ENCODE measurements at places on chromosomes 3 and 15.
A peak's percentile ranks its signal among the peaks of the same experiment; 100 is the strongest.

GRCh38 chr3:152416808-152417580 lies 148.3 kb downstream of the MBNL1 start:
- DNase-seq = no peak

DNA sequence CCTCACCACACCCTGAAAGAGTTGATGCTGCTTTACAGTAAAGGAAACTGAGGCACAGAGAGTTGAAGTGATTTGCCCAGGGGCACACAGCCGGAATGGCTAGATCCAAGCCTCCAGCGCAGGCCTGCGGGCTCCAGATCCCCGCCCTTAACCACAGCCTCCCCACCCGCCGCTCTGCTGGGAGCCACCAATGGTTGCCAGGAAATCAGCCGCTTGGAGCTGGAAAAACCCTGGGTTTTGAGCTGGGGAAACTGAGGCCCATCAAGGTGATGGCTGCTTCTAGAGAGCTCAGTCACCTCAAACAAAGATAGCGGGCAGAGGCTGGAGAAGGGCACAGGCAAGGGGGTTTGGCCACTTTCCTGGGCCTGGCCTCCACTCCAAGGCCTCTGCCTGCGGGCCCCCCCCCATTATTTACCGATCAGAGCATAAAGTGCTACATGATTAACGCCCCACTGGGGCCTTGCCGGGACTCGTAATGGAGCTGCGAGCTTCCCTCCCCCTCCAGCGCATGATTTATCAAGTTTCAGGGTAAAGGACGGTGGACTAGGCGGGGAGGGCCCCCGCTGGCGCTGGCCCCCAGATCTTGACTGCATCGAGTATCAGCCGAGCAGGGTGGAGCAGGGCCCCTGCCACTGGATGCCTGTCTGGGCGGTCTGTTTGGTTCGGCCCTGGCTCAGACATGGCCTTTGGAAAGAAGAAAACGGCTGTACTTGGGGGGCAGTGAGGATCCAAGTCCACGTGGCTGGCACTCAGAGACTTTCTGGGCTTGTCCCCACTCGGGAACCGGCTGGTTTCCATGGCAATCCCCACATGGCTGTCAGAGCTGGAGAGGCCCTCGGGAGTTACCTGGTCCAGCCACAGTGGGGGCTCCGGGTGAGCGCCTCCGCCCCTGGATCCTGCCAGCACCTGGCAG lies 9.1 kb downstream of the PLXND1 start:
- no peak for DNase-seq

DNA sequence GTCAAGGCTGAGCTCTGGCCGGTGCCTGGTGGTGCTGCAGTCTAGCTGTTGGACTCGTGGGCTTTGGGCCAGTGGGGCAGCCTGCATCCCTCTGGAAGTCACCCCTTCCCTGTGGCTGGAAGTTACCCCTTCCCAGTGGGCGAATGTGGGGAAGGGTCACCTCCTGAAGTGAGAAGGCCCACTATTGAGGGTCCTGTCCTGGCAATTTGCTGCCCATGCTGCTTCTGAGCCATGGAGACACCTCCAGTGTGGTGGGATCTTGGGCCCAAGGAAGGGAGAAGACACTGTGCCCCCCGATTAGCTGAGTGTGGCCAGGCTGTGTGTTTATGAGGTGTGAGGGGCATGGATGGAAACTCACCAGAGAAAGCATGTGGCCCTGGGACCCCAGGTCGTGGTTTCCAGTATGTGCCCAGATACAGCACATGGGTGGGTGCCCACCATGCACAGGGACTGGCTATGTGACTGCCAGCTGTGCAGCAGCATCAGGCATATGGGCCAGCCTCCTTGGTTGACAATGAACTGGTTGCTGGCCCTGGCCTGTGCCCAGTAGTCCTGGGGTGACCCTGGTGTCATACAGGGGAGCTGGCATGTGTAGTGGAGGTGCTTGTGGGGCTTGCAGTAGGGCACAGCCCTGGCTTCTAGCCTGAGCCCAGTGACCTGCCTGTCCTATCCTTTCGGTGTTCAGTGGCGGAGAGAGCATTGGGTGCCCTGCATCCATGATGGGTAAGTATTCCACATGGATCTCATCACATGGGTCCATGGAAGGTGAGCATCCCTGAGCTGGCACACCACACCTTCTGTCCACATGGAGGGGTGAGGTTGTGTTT lies 221.2 kb downstream of the SNRPN start:
- DNase-seq = no peak

GRCh38 chr15:63046917-63047760 lies 4.6 kb downstream of the TPM1 start:
- no peak for DNase-seq

DNA sequence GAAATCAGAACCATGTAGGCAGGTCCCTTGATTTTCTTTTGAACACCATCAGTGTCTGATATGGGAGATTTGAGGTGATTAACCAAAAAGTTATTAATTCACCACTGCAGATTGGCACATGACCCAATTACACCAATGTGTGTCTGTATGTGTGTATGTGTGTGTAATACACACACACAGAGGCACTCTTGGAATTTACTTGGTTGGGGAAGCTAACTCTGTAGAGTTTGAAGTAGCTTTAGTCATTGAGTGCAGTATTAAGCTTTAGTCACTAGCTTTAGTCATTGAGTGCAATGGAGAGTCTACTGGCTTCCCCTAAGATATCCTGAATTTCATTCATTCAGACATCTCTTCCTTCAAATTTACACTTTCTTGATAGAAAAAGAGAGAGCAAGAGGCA lies 109.4 kb upstream of the C15orf61 start:
- DNase-seq = no peak

DNA sequence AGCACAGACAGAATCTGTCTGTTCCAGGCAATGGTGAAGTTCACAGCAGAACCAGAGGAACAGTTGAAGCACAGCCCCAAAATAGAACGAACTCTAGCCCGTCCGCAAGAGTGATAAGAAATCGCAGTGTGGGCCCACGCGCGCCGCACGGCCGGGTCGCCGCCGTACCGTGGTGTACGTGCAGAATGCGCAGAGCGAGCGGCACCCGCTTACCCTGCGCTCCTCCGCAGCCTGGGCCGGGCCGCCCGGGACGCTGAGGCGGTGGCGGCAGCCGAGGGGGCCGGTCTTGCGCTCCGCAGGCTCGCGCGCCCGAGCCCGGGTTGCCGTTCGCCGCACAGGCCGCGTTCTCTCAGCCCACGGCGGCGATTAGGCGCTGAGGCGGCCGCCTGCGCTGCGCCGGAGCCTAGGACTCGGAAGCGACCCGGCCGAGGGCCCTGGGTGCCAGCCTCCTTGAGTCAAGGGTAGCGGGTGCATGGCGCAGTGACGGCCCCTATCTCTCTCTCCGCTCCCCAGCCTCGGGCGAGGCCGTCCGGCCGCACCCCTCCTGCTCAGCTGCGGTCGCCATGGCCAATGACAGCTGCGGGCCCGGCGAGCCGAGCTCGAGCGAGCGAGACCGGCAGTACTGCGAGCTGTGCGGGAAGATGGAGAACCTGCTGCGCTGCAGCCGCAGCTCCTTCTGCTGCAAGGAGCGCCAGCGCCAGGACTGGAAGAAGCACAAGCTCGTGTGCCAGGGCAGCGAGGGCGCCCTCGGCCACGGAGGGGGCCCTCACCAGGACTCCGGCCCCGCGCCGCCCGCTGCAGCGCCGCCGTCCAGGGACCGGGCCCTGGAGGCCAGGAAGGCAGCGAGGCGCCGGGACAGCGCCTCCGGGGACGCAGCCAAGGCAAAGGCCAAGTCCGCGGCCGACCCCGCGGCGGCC lies 20.5 kb downstream of the WDR73 start:
- DNase-seq = peak; percentile 18

DNA sequence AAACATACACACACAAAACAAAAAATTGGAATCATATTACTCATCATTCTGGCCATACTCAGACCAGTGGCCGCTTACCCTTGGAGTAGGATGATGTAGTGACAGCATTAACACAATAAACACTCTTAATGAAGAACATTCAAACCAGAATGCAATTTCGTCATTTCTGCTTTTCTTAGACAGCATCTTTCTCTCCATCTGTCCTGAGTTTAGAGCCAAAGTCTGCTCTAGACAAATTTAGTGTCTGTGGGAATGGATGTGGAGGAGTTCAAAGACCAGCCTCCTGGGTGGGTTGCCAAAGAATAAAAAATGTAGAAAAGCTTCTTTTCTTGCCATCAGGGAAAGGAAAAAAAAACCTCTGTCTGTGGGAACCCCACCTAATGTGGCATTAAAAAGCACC lies 212.4 kb upstream of the POU1F1 start:
- DNase-seq = no peak

GRCh38 chr3:177934001-177934891 lies 602.0 kb upstream of the KCNMB2 start:
- DNase-seq = no peak

- no peak for DNase-seq
Measured at GRCh38 chr15:61393949-61394348, 164.8 kb upstream of the RORA start.

GRCh38 chr3:40624189-40624769 lies 99.5 kb downstream of the ZNF621 start:
- no peak for DNase-seq

DNA sequence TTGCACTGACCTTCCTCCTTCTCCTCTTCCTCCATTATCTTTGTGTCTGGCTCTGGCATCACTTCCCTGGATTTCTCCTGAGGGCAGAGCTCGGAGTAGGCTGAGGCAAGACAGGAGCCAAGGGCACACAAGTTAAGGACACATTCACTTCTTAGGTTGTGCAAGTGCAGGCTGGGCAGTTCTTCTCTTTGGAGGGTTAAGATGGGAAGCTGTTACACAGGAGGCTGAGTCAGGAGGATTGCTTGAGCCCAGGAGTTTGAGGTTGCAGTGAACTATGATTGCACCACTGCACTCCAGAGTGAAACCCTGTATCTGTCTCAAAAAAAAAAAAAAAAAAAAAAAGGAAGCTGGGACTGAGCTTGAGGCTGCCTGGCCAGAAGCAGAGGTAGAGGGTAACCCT lies 176.2 kb upstream of the ANKRD28 start:
- no peak for DNase-seq

DNA sequence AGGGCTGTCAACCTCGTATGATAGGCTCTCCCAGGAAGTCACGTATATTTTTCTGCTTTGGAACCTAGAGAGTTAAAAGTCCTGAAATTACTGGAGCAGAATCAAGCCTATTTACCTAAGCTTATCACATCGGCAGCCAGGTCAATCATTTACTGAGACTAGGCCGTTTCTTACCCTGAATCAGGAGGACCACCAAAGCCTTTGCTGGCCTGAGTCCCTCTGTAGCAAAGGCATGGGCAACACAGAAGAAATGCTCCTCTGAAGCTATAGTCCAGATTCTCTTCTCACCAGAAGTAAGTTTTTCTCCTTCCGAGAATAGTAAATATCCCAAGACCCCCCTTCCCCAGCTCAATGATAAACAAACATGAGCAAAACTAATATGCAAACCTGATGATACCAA lies 125.9 kb upstream of the PHLDB2 start:
- no peak for DNase-seq

- peak; percentile 21 for DNase-seq
Measured at GRCh38 chr3:52232279-52233107, 6.5 kb downstream of the TWF2 start.

GRCh38 chr15:64507293-64507802 lies 47.0 kb downstream of the ZNF609 start:
- DNase-seq = no peak

DNA sequence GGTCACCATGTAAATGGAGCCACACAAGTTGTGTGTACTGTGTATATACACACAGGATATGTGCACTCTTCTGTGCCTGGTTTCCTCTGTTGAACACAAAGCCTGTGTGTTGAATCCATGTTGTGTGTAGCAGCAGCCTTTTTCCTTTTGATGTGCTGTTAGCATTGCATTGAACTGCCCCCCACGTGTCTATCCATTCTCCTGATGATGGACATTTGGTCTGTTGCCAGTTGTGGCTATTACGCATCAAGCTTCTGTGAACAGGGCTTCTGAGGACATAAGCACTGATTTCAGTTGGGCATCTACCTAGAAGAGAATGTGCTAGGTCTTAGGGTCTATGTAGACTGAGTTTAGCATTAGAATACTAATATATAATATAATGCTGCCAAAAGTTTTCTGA lies 77.4 kb downstream of the LSM3 start:
- no peak for DNase-seq

GRCh38 chr3:5690904-5691532 lies 503.5 kb downstream of the EDEM1 start:
- no peak for DNase-seq

GRCh38 chr3:157279237-157279636 lies 119.3 kb upstream of the CCNL1 start:
- no peak for DNase-seq

- peak; percentile 75 for DNase-seq
Measured at GRCh38 chr15:72231066-72231832, at the start of gene PKM. PKM (minus strand) TSS chr15:72231190; CDS start chr15:72219097, 12,093 bp downstream.

DNA sequence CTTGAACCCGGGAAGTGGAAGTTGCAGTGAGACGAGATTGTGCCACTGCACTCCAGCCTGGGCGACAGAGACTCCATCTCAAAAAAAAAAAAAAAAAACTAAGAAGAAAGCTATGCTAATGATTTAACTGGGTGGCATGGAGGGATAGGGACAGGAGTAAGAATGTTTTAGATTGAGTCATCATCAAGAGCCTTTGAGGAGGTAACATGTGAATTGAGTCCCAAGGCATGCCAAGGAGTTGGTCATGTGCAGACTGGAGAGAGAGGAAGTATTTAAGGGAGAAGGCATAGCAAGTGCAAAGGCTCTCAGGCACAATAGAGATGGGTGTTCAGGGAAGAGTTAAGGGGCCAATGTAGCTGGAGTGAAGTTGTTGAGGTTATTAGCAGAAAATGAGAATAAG lies 9.1 kb downstream of the BNC1 start:
- DNase-seq = no peak

- no peak for DNase-seq
Measured at GRCh38 chr3:116141724-116142123, 303.6 kb downstream of the LSAMP start.

DNA sequence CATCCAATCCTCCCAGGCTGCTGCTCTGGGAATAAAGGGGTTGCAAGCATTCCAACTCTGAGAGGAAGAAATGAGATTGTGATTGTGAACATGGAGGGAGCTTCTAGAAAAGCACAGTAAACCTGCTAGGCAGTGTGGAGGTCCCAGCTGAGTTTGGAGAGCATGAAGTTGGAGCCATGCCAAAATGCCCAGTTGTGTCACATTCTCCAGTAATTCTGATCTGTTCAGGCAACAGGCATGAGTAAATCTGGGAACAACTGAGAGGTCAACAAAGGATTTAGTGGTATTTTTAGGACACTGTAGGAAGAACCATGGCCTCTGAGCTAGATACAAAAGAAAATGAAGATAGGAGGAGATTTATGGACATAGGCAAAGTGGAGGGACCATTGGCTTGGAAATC lies 74.7 kb downstream of the CYP19A1 start:
- no peak for DNase-seq

DNA sequence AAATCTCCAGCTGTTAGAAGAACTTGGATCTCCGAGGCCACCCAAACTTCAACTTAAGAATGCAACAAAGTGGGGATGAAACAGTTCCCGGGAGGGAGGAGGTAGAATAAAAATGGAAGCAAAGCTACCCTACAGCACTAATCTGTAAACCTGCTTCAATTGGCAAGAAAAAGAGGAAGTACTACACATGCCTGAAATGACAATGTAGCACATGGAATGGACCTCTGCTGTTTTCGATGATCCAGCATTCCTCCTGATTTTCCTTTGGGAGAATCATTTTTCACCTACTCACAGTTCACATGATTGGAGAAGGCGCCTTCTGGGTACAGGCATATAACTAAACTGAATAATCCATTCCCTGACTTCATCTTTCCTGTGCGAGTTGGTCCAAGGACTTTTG lies 1081.5 kb downstream of the FHIT start:
- no peak for DNase-seq

- DNase-seq = no peak
Measured at GRCh38 chr15:65184305-65184867, 756 bp downstream of the CLPX start.

GRCh38 chr3:72086743-72087087 lies 301.8 kb upstream of the PROK2 start:
- DNase-seq = no peak

Data from activated naive CD4-positive, alpha-beta T cell (primary cell).